ENCODE measurements at places on chromosomes 6 and 20. TPM values are rescaled to one million over a fixed set of nuclear protein-coding genes. Genes with fewer than 3 reads are reported as not detected.
A peak's percentile ranks its signal among the peaks of the same experiment; 100 is the strongest.

DNA sequence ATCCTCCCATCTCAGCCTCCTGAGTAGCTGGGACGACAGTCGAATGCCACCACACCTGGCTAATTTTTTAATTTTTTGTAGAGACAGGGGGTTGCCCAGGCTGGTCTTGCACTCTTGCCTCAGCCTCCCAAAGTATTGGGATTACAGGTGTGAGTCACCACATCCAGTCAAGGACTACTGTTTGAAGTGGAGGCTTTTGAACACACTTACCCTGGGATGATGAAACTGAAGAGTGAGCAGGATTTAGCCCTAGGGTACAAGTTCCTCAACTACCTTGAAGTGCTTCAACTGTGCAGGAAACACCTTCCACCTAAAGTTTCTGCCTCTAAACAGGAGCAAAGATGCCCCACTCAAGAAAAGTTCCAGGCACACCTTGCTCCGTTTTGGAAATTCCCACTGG, 15.7 kb upstream of the PARD6B start:
- no peak for DNase-seq

DNA sequence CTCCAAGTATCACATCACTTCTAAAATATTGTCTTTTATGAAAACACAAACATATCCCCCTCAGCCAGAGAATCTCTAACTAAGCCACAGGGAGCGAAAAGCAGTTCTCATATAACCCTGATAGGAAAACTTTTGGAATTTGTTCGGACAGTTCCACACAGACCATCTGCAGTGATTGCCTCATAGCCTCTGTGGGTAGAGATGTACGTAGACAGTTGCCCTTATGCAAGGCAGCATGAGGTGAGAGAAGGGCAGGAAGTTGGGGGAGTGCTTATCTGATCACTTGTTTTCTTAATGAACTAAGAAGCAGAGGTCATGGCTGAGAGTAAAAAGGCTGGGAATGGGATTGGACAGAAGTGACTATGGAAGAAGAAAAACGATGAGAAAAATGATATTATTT, 39.6 kb downstream of the SLC23A2 start:
- DNase-seq, result peak; percentile 86

Gene ME1
- total RNA-seq, result 22.1 TPM

- DNase-seq, result no peak
These were observed 100.3 kb downstream of the ZNF217 start for GRCh38 chr20:53493311-53493857.

DNA sequence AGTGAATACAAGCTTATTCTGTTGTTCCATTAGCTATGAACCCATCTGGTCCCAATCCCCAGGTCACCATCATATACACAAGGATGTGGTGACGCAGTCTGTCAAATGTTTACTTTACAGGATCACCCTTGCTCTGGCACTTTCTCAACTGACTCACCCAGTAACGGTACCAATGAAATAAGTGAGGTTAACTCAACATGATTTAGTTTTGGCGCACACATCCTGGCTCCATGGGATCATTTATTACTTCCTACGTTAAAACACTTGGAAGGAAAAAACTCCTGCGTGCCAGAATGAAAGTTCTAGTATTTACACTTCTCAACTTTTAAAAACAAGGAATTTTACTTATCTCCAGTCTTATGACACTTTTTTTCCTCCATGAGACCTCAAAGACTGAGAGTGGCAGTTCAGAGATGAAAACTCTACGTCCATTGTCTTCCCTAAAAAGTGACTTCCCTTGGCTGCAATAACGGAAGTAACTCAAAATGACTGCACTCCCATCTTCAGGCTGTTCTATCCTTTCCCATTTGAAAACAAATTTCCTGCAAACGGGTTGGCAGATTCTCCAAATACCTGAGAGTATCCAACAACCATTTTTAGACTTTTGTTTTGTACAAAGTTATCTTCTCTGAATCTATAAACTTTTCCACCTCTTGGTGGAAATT, 15.9 kb downstream of the AGPAT4 start:
- DNase-seq, result peak; percentile 99

GRCh38 chr6:72589096-72589495, 32.8 kb upstream of the KCNQ5 start:
- DNase-seq, result peak; percentile 62

- peak; percentile 64 for DNase-seq
These were observed 26.8 kb downstream of the PPP1R14C start for GRCh38 chr6:150169609-150170008.

GRCh38 chr6:1608222-1609040, 1.3 kb upstream of the FOXC1 start:
- no peak for DNase-seq

DNA sequence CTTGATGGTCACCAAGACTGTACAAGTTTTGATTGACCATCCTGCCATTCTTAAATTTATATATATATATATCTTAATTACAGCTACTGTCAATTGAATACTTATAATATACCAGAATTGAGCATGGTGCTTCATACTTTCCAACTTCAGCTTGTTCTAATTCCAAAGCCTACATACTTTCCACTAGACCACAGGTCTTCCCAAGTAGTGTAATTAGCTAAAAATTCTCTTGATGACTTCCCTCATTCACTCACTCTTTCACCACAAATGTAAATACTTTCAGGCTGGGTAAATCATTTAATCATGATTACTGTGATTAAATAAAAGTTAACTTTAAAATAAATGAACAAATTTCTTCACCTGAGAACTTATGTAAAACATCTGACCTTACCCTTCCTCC, 3.4 kb downstream of the ASF1A start:
- peak; percentile 66 for DNase-seq

Gene TPBG
- 24.9 TPM for total RNA-seq

Gene CCN2
- 22.8 TPM for total RNA-seq

Gene HTR1B
- total RNA-seq, result not detected

Gene FAM110A
- total RNA-seq, result 1.3 TPM

DNA sequence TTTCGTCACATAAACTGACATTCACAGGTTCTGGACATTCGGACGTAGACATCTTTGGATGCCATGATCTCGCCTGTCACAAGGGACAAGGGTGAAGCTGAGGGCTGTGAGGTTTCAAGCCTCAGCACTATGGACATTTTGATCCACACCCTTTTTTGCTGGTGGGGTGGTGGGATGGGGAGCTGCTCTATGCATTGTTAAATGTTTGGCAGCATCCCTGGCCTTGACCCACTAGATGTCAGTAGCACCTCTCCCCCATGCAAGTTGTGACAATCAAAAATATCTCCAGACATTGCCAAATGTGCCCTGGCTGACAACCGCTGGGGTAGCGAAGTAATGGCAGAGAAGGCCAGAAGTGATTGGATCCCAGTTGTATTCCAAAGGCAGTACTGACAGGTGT, 229.4 kb downstream of the TSHZ2 start:
- no peak for DNase-seq

Data from fibroblast of lung (primary cell).